ENCODE measurements at places on chromosomes 2 and 18.

GRCh38 chr2:239131521-239131920 is 269.3 kb downstream of the HDAC4 start:
- no peak for DNase-seq

GRCh38 chr2:144678736-144679135 is 158.8 kb upstream of the ZEB2 start:
- no peak for DNase-seq

- DNase-seq: no peak
Observed at GRCh38 chr2:62118160-62118559, 77.8 kb upstream of the B3GNT2 start.

- DNase-seq: no peak
Observed at GRCh38 chr18:7877609-7878008, 310.5 kb downstream of the PTPRM start.

DNA sequence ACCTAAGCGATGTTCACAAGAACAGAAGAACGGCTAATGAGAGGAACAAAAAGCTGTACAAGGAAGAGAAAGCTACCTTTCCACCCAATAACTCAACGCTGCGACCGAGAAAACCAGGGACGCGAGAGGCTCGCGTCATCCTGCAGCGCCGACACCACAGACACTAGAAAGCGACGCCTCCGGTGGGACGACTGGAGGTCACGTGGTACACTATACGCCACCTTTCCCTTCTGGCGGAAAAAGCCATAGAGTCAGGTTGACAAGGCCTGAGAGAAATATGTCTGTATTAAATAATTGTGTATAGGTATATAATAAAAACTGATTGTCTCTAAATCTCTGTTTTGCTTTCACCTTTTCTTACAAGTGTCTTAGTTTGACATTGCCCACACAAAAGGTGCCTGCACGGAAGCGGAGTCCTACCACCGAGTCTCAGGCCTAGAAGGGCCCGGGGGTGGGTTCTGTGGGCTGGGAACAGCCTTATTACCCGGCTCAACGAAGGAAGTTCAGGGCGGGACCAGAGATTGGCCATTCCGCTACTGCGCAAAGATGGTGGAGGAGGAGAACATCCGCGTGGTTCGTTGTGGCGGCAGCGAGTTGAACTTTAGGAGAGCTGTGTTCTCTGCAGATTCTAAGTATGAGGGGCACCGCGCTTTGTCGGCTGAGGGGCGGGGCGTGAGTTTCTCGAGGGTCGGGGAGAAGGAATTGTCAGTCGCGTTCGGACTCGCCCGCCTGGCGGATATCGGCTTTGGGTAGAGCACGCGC is at the start of gene WDR75:
TSS of gene WDR75 (plus strand) at position 528 of the 762 bp plus-strand sequence. CDS start at position 547, 19 bp downstream.
- DNase-seq: peak; percentile 71

GRCh38 chr2:18122544-18123210 is 244.2 kb downstream of the KCNS3 start:
- no peak for DNase-seq

- no peak for DNase-seq
Observed at GRCh38 chr2:241142063-241142462, 7.2 kb downstream of the PASK start.

DNA sequence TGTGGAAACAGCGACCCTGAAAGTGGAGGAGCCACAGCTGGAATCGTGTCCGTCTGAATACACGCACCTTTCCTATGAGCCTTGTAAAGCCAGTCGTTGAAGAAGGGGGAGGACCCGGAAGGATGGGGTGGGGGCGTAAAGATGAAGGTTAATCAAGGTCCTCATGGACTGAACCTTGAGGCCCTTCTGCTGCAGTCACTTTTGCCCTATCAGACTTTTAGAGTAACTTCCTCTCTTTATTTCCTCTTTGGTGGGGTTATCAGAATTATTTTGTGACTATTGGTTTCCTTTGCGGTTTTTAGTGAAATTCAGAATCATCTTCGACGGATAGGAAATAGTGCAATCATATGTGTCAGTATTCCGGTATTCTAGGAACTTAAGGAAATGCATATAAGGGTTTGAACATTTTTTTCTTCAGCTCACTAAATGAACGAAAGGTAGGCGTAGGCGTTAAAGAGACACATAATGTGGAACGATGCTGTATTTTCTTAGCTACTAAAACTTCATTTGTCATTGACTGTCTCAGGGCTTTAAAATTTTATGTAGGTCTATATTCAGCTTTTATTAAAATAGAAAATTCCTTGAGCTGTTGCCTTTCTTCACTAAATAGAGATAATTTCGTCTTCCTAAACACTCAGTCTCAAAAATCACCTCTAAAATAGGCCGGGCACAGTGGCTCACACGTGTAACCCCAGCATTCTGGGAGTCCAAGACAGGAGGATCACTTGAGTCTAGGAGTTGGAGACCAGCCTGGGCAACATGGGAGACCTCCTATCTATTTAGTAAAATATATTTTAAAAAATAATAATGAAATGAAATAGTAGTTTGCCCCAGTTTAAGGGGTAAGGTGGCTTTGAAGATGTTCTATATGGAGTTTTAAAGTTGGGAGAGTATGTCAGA is 1.4 kb upstream of the YES1 start:
- no peak for DNase-seq

DNA sequence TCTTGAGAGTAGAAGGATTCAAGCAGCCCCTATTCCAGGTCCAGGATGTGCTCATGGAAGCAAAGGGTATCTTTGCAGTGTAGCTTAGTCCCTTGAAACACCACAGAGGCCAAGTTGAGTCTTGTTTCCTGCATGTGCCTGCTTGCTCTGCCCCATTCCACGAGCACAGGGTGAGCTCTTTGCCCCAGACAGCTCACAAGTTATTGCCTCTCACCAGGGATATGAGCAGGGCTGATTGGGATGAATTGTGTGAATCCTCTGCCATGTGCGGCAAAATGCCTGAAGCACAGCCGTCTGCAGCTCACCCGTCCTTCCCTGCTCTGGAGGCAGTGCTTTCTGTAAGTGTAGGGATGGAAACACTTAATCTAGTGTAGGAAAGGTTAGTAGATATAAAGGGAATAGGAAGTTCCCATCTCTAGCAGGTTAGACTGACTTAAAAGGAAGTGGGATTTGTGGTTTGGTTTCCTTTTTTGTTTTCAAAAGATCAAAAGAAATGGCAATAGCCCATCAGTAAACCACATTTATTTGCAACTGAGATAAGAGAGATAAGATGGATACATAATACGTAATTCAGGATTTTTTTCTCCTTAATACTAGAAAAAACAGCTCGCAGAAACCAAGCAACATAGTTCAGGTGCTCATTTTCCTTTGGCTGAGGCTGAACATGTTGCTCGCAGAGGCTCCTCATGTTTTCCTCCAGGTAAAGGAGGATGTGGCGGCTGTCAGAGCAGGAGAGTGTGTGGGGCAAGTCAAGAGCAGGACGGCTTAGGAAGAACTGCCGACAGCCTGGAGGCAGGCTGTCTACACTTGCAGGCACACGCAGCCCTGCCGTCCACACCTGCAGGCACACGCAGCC is 41.4 kb downstream of the TMEM182 start:
- no peak for DNase-seq

DNA sequence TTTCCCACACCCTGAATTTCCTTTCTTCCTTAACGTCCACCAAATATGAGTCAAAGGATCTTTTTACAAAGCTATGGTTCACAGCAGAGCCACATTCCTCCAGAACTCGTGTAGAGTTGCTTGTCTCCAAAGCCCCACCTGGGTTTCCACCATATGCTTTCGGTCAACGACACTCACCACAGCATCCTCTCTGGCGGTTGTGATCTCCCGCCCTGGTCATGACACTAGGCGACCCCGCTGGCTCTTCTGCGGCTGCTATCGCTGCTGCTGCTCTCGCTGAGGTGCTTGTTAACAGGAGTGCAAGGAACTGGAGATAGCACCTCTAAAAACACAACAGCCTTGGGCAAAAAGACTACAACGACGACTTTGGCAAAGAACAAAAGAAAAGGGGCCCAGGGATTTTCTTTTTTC is 340 bp downstream of the SLC40A1 start:
- DNase-seq: no peak

GRCh38 chr2:101398116-101398821 is 11.0 kb upstream of the CREG2 start:
- no peak for DNase-seq

DNA sequence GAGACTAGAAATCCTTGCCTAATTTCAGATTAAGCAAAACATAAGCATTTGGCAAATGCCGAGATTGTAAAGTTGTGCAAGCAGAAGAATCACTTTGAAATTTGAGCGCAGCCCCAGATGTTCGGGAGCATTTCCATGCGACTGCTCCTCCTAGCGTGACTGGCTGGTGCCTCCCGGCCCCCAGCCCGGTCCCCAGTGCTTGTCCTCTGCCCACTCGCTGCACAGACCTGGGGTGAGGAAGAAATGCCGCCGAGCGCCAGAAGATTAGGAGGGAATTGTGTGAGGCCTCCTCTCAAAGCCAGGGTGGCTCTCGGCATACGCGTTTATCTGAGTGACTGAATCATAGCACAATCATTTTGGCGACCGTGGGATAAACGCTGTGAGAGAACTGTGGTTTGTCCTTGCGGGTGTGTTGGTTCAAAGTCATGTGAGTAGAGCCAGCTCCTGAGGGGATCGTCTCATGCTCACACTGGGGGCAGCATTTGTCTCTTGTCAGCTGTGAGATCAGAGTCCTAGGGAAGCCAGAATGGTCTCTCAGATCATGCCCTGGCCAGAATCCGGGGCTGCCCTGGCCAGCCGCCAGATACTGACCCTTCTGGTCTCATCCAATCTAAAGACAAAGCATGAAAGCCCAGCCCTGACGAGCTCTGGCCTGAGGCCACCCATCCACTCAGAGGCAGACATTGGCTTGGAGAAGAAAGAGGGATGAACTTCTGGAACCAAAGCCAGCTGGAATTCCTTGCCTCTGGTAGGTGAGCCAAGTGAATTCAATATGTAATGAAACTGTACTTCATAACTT is 189.3 kb downstream of the SH3RF3 start:
- no peak for DNase-seq

DNA sequence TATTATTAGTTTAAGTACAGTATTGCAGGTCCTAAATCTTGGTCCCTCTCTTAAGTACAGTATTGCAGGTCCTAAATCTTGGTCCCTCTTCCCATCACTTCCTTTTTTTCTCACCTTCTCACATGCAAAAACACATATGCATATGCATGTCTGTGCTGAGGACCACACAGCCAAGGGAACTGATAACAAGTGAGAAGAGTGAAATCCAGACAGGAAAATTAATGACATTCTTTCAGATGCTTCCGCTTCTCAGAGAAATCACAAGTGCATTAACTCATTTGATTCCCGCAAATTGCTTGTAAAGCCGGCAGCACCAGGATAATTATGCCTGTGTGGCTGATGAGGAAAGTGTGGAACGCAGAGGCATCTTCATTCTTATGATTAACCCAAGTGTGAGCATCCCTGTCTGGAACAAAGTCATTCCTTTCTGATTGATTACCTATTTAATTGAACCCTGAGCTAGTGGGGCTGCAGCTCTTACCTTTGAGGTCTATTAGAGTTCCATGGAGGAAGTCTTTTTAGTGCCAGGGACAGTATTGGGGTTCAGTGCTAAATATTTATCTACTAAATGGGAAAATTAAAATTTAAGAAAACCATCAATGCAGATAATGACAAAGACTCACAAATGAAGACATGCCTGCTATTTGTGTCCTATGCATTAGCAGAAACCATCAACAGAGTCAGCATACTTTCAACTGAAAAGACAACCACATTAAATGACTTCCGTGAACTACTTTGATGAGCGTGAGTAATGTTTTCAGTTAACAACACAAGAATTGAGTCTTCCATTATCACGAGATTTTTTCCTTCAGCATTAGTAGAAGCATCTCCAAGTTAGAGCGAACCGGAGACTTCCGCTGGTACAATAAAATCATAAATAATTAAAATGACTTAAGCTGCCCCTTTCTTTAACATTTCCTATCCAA is 220.4 kb upstream of the SLC35G4 start:
- no peak for DNase-seq

DNA sequence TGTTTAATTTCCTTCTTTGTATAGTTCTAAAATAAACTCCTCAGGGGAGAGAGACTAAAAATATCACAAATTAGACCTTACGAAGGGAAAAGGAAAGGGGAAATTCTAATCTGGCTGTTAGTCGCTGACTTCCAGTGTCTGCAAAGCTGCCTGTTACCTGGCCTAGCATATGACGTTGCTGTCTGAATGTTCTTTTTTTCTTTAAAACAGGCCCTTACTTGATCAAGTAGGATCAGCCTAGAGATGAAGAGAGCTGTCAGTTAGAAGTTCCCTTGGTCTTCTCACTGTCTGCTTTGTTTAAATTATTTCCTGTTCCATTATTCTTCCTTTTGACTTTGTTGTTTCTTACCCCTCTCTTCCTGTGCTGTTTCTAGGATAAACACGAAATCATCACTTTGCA is 11.2 kb downstream of the NCK2 start:
- DNase-seq: no peak

GRCh38 chr2:34162231-34162630 is 563.1 kb upstream of the FAM98A start:
- no peak for DNase-seq
